Hematopoietic multipotent progenitor cell treated with erythropoietin and hydrocortisone succinate and interleukin-3 and kit ligand, for 15 days (in vitro differentiated cells): ENCODE measurements at places on chromosomes 7 and 10.
A peak's percentile ranks its signal among the peaks of the same experiment; 100 is the strongest.

- DNase-seq = no peak
Observed at GRCh38 chr7:103025341-103025740, 49.3 kb downstream of the FBXL13 start.

- DNase-seq = no peak
Observed at GRCh38 chr7:11473807-11474424, 358.1 kb downstream of the THSD7A start.

GRCh38 chr10:133438711-133439273 lies 14.4 kb upstream of the SPRN start:
- peak; percentile 27 for DNase-seq

- no peak for DNase-seq
Observed at GRCh38 chr7:107937531-107937930, 46.5 kb downstream of the DLD start.

- no peak for DNase-seq
Observed at GRCh38 chr7:130127821-130128317, 57.5 kb downstream of the KLHDC10 start.

DNA sequence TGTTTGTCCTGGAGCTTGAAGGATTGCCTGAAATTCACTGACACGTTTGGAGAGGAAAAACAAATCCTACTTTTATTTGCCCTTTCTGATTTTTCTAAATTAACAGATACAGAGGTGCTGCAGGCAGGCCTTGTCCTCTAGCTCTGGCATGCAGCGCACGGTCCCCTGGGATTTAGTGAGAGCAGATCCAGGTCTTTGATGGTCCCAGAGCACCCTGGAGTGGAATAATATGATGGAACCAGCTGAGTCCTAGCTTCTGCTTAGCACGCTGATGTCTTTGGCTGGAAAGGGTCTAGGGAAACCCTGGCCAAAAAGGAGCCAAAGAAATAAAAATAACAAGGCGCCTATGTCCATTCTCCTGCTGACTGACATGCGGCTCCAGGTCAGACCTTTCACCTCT lies 40.5 kb downstream of the C10orf120 start:
- no peak for DNase-seq
